AG09319 (cell line): ENCODE measurements at places on chromosomes 11 and 22.

DNA sequence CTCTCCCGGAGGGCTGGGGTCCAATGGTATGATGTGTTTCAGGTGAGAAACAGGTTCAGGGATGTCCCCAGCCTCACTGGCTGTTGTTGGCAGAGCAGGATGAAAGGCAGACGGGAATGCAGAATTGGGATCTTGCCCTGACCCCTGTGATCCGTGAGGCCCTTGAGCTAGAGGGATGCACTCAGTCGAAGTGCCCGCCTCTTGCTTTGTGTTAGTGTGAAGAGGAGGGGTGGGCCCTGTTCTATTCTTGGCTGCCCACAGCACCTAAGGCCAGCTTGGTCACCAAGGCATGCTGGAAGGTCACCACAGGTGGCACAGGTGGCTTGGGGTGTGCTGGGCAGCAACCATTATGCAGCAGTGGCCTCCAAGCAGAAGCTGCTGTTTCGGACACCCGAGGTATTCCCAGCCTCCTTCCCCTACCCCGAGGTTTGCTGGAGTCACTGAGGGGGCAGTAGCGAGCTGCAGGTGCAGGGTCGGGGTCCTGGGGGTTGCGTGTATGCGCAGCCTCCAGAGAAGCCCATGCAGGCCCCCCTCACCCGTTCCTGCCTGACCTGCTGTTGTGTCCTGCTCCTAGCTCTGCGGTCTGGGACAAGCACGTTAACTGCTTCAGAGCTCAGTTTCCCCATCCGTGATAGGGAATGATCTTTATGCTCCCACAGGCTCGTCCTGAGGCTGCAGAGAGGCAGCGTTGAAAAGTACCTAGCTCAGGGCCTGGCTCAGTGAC lies 13.0 kb downstream of the LRP5 start:
- DNase-seq = no peak

DNA sequence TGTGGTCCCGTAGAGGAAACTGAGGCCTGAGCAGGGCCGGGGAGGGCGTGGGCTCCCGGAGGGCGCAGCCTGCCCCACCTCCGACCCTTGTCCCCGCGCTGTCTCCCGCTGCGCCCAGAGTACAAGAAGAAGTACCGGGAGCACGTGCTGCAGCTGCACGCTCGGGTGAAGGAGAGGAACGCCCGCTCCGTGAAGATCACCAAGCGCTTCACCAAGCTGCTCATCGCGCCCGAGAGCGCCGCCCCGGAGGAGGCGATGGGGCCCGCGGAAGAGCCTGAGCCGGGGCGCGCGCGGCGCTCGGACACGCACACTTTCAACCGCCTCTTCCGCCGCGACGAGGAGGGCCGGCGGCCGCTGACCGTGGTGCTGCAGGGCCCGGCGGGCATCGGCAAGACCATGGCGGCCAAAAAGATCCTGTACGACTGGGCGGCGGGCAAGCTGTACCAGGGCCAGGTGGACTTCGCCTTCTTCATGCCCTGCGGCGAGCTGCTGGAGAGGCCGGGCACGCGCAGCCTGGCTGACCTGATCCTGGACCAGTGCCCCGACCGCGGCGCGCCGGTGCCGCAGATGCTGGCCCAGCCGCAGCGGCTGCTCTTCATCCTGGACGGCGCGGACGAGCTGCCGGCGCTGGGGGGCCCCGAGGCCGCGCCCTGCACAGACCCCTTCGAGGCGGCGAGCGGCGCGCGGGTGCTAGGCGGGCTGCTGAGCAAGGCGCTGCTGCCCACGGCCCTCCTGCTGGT lies 1.9 kb downstream of the NLRP6 start:
- DNase-seq = no peak

DNA sequence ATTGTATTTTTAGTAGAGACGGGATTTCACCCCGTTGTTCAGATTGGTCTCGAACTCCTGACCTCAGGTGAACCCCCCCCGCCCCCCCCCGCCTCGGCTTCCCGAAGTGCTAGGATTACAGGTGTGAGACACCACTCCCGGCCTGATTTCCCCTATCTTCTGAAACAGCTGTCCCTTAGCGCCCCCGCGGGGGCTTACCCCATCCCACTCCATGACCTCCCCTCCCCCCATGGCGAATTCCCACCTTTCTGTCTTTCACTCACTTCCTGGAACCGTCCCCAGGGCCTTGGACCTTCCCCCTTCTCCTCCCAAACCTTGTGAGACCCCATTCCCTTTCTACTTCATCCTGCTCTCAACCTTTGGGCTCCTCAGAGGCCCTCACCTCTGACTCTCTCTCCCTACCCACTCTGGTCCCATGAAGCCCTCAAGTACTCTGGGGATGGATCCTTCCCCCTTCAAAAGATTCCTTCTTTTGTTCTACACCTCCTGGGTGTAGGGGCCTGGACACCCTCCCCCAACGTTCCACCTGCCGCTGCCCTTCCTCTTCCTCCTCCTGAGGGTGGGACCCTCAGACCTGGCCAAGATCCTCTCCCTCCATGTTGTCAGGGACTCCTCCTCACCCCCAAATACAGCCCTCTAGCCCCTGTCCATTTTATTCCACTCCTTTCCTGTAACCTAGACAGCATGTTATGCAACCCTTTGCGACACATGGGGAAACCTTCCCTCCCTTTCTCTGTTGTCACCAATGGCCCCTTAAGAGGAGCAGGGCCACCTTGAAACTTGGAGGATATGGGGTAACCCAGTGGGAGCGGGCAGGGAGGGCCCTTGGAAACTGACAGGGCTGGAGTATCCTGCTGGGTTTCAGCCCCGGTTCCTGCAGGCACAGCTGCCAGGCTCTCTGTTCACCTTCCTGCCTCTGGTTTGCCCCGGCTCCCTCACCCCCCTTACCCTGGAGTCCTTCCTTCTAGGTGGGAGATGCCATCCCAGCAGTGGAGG lies 1.1 kb downstream of the PRDX5 start:
- no peak for DNase-seq

DNA sequence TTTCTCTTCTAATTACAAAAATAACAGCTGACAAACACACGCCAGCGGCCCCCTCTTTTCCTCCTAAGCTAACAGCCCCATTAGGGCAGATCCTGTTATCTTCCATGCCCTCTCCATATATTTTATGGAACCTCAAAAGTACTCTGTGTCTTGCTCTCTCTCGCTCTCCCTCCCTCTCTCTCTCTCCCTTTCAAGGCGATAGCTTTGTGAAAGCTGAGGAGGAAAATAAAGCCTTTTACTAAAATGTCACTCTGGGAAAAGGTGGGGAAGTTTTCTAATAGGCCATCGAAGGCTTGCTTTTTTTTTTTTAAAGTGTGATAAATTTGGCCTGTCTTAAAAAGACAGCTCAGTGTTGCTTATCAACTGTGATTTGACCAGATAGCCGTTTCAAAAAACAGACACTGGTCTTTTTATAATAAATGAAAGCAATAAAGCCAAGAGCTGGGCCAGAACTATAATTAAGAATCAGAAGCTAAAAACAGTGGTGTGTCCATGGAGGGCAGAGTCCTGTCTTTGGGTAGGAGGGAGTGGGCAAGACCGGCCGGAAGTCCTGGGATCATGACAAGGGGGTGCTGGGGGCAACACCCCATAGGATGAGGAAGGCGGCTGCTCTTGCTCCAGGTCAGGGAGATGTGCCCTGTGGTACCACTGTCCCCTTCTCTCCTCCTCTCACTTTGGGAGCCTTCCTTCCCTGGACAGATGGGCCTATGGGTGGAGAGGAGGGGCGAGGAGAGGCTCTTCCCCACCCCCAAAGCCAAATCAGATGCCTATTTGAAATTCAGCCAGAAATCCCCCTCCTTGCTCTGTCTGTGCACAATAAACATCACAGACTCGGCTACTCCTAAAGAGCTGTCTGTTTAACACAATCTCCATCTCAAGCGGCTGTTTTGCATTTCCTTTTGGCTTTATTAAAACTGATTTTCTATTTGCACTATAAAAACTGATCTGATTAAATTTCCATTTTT lies 267.2 kb downstream of the BUD13 start:
- DNase-seq = no peak

DNA sequence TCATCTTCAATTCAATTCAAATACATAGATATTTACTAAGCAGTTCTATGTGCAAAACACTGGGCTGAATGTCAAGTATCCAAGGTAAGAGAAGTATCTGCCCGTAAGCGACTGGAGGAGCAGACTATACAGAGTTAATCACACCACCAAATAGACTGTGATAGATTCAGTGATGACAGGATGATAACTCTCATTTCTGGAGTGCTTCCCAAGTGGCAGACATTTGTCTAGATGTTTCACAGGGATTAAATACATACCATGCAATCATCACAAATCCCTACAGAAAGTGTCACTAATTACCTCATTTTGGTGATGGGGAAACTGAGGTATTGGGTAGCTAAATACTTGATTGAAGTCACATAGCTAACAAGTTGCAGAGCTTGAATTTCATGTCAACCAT lies 508.7 kb upstream of the TENM4 start:
- DNase-seq = no peak

DNA sequence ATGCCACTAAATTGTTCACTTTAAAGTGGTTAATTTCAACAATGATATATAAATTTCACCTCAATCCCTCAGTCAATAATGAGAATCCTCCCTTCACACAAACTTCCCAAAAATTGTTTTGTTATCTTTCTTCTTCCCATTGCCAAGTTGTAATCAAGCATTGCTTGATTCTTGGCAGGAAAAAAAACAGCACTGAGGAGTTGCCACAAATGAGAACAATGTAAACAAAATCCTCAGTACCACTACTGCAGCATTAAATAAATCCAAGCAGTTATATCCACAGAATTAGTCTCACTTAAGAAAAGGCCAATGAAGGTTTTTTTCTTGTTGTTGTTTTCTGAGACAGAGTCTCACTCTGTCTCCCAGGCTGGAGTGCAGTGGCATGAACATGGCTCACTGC lies 38.2 kb downstream of the FAM168A start:
- DNase-seq = no peak
